ENCODE measurements at places on chromosomes 13 and 19.

GRCh38 chr13:66974889-66975288 lies 255.2 kb downstream of the PCDH9 start:
- no peak for DNase-seq

DNA sequence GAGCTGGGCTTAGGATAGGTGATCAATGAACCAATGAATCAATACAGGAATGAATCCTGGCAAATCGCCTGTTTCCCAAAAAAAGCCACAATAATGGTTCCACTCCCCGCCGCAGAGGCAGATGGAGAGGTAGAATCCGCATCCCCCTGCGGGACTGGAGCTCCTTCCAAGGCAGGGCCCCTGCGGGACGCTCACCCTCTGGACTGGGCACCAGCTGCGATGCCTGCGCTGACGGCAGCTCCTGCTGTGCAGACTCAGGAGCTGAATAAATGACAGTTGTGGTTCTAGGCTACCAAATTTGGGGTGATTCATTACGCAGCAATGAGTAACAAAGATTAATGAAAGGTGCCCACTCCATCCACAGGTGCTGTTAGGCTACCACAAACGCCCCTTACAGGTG lies 8.8 kb upstream of the CDC34 start:
- no peak for DNase-seq

DNA sequence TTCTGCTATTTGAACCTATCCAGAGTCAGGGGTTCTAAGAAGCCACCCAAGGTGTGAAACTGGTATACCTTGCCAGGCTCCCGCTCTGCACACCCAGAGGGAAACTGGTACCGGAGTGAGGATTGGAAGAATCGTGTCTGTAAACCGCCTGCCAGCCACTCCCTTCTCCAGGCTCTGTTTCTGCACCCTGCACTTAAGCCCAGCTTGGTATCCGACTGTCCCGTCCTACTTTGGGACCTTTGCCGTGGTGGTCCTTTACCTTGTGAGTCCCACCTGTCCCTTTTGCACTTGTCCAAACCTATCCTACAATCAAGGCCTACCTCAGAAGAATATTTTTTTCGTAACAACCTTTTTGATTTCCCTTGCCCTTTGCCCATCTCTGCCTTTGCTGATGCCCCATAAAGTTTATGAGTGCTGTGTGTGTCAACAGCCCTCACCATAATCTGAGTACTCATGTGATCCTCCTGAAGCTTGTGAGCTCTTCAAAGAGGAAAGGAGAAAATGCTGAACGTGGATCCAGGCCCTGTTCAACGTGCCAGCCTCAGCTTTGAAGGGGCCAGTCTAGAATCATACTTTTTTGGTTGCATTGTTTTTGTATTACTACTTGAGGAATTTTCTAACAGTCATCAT lies 44.7 kb downstream of the GARRE1 start:
- DNase-seq, result no peak

- no peak for DNase-seq
Observed at GRCh38 chr19:15680478-15681322, 7.8 kb downstream of the CYP4F12 start.

- no peak for DNase-seq
Observed at GRCh38 chr19:20273951-20274570, 107.0 kb downstream of the ZNF486 start.

DNA sequence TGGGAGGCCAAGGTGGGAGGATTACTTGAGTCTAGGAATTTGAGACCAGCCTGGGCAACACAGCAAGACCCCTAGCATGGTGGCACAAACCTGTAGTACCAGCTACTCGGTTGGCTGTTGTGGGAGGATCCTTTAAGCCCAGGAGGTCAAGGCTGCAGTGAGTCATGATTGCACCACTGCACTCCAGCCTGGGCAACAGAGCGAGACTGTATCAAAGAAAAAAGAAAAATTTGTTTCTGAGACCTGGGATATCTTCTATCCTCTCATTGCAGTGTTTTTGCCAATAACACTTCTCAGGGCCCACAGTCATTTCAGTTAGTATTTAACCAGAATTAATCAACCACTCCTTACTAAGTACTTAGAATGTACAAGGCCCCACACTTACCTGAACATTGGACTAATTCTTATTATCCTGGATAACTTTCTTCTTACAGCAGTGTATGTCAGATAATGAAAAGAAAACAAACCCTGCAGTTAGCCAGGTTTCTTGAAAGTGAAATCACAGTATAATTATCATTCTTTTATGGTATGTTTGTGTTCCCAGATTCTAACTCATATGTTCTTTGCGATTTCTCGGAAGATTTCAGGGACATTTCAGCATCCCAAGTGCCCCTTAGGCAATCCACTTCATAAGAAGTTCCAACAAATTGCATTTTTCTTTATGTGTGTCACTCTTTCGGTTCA lies 75.6 kb upstream of the KLF5 start:
- no peak for DNase-seq

GRCh38 chr13:65378943-65379519 lies 1851.1 kb downstream of the PCDH9 start:
- no peak for DNase-seq
